H7 (cell line): ENCODE measurements at places on chromosomes 16 and 17. TPM values are rescaled to one million over a fixed set of nuclear protein-coding genes. Genes with fewer than 3 reads are reported as not detected.

- DNase-seq = peak; percentile 20
Measured at GRCh38 chr17:82976982-82977488, 102.4 kb upstream of the METRNL start.

DYNLL2 gene
- total RNA-seq = 10.2 and 10.5 TPM in 2 replicates

DNA sequence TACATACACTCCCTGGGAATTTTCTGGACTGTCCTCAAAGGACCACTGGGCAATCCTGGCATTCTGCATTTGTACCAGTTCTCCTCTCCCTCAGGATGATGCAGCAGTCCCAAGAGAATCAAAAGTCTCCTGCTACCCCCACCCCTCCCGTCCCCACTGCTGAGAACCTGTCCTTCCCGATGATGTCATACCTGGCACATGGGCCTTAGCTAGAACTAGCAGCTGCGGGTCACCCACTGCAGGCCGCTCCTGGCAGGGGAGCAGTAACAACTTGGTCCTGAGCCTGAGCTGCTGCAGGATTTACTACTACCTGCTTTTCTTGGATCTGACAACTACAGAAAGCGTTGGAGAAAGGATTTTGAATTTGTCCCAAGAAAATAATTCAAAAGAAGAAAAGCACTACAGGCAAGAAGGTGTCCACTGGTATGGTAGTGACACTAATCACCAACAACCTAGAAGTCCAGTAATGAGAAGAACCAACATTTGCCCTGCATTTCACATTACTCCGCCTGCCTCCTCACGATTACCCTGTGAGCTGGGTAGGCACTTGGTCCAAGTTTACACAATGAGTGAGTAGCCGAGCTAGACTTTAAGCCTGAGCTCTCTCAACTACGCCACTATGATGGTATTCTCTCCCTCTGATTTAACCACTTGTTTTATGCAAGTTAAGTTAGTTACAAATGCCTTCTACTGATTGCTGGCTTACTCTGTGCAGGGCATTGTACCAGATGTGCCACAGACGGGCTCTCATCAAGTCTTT lies 55.3 kb upstream of the ETV4 start:
- DNase-seq = no peak

KRT20 gene
- not detected in 2 replicates for total RNA-seq

DNA sequence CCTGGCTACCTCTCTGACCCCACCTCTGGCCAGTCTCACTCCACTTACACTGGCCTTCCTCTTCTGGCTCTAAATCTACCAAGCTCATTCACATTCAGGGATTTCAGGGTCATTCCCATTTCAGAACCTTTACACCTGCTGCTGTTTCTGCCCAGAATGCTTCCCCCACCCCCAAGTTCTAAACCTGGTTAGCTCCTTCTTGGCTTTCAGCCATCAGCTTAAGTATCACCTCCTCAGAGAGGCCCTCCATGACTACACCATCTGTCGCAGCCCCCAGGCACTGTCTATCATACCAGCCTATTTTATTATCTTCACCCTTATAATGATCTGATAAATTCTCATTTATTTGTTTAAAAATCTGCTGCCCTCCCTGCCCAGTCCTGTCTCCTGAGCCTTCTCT lies 23.3 kb upstream of the NGFR start:
- DNase-seq = no peak

GRCh38 chr17:72604518-72604917 lies 483.7 kb downstream of the SOX9 start:
- DNase-seq = no peak

GRCh38 chr16:70475054-70475871 lies 20.9 kb downstream of the FCSK start:
- DNase-seq = peak; percentile 71

MYOCD gene
- 0.22 and 0.24 TPM in 2 replicates for total RNA-seq

- peak; percentile 89 for DNase-seq
Measured at GRCh38 chr16:71412270-71413160, 29.3 kb downstream of the TLE7 start.
